ENCODE measurements at places on chromosomes 6 and 20.

GRCh38 chr6:68679399-68679798 lies 44.3 kb downstream of the ADGRB3 start:
- no peak for DNase-seq

DNA sequence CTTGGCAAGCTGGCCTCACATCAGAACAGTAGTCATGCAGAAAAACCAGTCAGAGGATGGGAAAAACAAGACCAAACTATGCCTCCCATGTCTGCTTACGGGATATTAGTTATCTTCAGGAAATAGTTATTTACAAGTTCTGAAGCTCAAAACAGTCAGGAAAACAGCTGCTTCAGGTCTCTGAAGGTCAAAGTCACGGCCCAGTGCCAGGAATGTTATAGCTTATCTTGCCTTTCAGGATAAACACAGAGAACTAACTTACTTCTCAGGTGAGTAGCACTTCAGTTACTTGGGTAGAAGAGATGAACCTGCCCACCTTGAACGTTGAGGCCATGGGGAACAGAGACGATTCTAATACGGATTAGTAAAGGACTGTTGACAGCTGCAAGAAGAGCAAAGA lies 310.7 kb downstream of the KIF16B start:
- no peak for DNase-seq

DNA sequence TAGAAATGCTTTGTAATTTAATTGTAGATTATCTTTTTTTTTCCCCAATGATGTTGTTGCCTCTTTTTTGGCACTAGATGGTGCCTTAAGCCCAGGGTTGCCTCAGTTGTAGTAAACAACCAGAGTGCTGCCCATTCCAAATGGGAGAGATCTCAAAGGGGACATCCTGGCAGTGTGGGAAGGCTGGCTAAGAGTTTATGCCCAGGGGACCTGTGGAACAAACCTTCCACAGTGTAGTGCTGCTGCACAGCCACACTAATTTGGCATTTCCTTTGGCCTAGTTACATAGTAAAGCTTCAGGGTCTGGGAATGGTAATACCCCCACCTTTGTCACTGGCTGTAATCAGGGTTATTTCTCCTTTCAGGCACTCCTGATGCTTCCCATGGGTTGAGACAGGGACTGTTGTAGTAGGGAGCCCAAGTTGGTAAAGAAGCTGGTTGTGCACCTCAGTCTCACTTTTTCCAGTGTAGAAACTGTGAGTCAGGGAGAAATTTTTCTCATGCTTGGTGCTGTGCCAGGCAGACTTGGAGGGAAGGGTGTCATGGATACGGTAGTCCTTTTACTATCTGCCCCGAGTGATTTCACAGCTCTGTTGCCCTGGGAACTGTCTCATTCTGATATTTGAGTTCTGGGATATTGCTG lies 177.8 kb upstream of the ECI2 start:
- no peak for DNase-seq

DNA sequence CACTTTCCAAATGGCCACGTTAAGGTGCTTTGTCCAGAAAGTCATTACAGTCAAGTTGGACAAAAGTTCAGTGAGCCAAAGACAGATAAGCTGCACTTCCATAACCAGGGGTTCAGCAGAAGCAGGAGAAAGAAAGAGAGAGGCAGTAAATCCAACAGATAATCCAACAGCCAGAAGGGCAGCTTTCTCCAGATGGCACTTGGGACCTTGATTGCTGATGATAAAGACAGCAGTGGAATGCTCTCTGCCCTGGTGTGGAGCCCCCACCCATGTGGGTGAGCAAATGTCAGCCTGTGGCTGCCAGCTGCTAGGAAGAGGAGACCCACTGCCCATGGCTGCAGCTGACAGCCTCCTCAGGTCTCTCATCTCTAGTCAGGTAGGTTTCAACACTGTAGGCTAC lies 18.7 kb upstream of the NRSN1 start:
- no peak for DNase-seq
